ENCODE measurements at places on chromosomes 13 and 19. TPM values are rescaled to one million over a fixed set of nuclear protein-coding genes. Genes with fewer than 3 reads are reported as not detected.

RPS16 gene
- 66.0 TPM for total RNA-seq

CYP2S1 gene
- total RNA-seq, result not detected

CGB1 gene
- not detected for total RNA-seq

LRP3 gene
- 30.2 TPM for total RNA-seq

TEX29 gene
- 0.40 TPM for total RNA-seq

KCTD12 gene
- total RNA-seq, result 5.4 TPM

APC2 gene
- 1.8 TPM for total RNA-seq

ZNF793 gene
- total RNA-seq, result 0.16 TPM

ICAM3 gene
- 7.6 TPM for total RNA-seq

ZNF135 gene
- total RNA-seq, result 0.42 TPM

- no peak for DNase-seq
Measured at GRCh38 chr13:72983085-72983768, 75.6 kb upstream of the KLF5 start.

- DNase-seq, result no peak
Measured at GRCh38 chr19:996051-996838, 4.0 kb upstream of the GRIN3B start.

GRCh38 chr19:23698711-23699520 lies 11.9 kb upstream of the ZNF675 start:
- DNase-seq, result no peak

GRCh38 chr13:97262058-97262457 lies 39.9 kb downstream of the MBNL2 start:
- DNase-seq, result no peak

DNA sequence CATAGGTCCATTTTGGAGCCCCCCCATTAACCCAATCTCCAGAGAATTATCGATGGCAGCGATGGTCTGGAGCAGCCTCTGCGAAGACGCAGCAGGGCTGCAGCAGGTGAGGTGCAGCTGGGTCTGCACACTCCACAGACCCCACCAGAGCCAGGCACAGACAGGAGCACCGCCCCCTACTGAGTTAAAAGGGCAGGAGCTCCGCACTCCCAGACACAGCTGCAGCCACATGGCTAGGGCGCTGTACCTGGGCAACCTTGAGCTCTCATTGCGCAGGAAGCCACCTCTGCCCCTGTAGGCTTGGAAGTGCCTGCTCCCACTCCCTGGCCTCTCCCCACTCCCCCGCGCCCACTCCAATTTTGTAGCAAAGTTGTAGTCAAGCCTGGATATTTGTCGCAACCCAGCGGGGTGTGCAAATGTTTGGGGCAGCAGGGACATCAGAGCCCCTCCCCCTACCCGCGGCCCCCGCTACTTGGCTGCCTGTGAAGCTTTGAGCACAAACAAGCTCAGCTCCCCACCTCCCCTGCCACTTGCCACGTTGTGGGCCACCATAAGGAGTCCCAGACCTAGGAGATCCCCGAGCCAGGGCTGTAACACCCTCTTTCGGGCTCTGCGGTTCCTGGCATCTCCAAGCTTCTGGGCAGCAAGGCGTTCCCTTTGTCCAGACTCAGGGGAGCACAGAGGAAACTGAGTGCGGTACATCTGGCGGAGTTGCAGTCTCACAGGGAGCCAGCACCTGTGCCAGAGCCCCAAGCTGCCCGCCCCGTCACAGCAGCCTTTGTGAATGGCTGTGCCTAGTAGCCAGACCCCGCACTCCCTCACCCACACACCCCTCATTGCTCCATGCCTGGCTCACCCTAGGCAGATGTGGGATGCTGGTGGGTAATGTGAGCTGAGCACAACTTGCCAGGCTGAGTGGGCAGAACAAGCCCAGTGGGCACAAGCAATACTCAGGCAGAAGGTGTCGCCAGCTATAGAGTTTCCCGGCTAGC lies 949.7 kb upstream of the SLITRK1 start:
- no peak for DNase-seq

DNA sequence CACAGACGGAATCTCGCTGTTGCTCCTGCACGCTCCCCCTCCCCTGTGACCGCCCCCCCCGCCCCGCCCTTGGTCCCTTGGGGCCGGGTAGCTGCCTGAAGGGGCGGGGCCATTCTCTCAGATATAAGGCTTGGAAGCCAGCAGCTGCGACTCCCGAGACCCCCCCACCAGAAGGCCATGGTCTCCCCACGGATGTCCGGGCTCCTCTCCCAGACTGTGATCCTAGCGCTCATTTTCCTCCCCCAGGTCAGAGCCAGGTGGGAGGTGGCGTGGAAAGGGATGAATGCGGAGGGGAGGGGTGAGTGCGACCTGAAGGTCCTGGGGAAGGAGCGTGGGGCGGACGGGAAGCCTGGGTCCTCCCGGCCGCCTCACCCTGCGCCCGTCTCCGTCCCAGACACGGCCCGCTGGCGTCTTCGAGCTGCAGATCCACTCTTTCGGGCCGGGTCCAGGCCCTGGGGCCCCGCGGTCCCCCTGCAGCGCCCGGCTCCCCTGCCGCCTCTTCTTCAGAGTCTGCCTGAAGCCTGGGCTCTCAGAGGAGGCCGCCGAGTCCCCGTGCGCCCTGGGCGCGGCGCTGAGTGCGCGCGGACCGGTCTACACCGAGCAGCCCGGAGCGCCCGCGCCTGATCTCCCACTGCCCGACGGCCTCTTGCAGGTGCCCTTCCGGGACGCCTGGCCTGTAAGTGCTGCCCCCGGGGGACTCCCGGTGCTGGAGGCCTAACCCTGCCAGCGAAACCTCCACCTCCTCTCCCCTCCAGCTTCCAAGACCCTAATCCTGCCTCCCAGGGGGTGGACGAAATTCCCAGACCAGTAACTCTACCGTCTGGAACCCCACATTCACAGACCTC lies at the start of gene DLL3:
TSS of gene DLL3 (plus strand) at position 150 of the 845 bp plus-strand sequence. CDS start at position 178, 28 bp downstream.
- no peak for DNase-seq

GRCh38 chr13:63517371-63517770 lies 2101.7 kb upstream of the PCDH20 start:
- DNase-seq, result peak; percentile 55

DNA sequence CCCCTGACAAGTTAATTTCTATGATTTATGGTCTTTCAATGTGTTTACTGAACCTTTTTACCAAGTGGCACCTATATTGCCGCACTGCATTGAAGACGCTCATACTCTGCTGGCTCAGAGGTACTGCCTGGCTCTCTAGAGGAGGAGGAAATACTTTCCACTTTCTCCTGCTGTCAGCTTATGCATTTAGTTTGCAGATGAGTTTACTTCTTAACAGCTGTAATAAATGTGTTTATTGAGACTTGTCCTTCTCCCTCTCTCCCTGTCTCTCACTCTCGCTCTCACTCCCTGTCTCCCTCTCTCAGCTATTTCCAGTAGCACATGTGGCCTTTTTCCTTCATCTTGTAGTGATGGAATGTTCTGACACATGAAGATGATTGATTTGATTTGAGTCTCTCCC lies 60.3 kb upstream of the SPATA13 start:
- DNase-seq, result no peak

GRCh38 chr19:17200408-17201079 lies 14.6 kb upstream of the USE1 start:
- DNase-seq, result no peak

GRCh38 chr19:32811151-32811550 lies 58.4 kb downstream of the SLC7A9 start:
- no peak for DNase-seq

GRCh38 chr19:7869453-7869909 lies 4.7 kb downstream of the PRR36 start:
- DNase-seq, result peak; percentile 55

- no peak for DNase-seq
Measured at GRCh38 chr13:112583592-112584277, 4.2 kb downstream of the TUBGCP3 start.

GRCh38 chr19:1094655-1094977 lies 559 bp downstream of the POLR2E start:
- DNase-seq, result no peak

- DNase-seq, result no peak
Measured at GRCh38 chr13:37302686-37303085, 197.2 kb upstream of the CSNK1A1L start.

- peak; percentile 60 for DNase-seq
Measured at GRCh38 chr13:76225815-76226489, 589.8 kb downstream of the LMO7 start.

DNA sequence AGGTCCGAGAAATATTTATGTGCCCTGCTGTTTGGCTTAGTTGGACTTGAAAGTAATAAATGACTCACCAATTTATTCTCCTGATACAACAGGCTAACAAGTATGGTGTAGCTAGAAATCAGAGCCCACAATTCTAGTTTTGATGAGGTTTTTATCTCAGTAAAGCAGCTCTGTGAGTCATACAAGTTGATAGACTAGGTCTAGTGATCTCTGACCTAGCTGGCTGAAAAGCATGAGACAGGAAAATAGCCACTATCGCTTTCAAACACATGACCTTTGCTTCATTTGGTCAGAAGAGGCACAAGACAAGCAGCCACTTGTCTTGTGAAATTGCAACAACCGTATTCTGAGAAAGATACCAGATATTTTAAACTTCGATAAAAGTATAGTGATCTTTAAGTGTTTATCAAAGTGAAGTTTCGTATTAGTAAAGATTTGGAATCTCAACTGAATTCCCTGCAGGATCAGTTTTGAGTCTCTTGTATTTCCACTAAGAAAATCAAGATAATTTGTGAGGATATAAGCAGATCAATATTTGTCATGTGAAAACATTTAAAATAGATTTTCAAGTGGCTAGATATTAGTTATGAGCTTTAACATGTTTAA lies 126.7 kb downstream of the MAB21L1 start:
- peak; percentile 98 for DNase-seq

- no peak for DNase-seq
Measured at GRCh38 chr19:2476451-2477140, 669 bp downstream of the GADD45B start.

GRCh38 chr13:42781352-42781751 lies at the start of gene FAM216B:
TSS of gene FAM216B (plus strand) at chr13:42781584. CDS start at chr13:42784068, 2,484 bp downstream.
- DNase-seq, result no peak

DNA sequence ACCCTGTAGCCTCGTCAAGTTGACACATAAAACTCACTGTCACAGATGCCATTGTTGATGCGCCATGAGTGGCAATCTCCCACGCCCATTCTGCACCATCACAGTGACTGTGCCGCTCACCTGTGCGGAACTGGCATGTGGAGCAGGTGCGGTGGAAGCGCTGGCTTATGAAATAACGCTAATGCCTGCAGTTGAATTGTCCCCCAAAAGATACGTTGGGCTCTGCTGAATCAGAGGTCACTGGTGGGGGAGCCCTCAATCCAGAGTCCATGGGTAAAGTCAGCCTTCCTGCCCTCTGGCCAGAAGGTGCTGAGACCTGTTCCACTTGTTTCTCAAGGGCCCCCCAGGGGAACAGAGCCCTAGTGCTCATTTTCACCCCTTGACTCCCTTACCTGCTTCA lies 2.9 kb upstream of the ARHGEF7 start:
- DNase-seq, result no peak

- DNase-seq, result no peak
Measured at GRCh38 chr13:31880851-31881494, 141.6 kb downstream of the RXFP2 start.

DNA sequence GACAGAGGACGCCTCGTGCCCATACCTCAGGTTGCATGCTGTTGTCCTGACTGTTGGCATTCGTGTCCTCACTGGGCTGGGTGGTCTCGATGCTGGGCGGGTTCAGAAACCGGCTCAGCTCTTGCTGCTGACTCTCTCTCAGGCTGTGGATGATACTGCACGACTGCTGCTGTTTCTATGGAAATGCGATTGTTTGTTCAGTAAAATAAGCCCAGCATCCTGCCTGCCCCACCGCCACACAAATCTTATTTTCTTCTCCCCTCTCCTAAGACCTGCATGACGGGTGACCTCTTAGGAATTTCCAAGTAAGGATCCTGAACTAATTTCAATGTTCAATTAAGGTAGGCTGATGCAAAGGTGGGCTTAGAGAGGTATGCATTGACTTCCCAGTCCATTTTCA lies 356.5 kb downstream of the NALCN start:
- no peak for DNase-seq

DNA sequence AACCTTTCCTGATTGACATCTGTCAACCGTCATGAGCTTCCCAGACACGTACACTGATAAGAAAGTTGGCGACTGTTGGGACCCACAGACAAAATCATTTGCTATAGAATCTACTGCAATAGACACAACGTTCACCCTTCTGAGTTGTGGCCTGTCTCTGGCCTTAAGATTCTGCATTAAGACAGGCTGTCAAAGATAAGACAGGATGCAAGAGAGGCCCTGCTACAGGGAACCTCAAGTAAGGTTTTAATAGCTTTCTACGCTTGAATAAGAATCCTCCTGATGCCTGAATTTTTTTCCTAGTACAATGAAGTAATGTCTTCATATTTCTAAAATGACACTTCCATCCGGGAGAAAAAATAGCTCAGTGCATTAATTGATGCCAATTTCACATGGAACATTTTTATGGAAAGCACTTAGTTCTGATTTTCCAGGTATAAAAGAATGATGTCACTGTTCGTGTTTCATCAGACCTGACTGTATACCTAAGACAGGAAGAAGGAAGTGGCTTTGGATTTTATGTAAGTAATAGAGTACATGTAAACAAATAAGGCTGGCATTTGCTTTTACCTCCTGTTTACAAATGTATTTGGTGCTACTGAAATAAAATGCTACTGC lies 275.2 kb upstream of the GPC6 start:
- no peak for DNase-seq

DNA sequence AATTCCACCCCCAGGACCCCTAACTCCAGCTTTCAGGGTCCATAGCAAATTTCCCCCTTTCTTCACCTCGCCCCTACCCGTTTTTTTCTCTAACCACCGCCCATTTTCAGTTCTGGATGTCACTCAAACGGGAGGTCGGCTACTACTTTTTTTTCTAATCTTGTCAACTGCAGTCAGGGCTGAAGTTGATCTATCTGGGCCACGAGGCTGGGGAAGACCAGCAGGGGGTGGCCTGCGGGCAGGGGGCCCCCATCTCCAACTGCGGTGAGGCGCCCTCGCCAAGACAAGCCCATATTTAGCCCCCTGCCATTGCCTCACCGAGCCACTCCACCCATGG lies 748 bp downstream of the LHFPL6 start:
- no peak for DNase-seq

GRCh38 chr13:30453727-30454126 lies 12.0 kb downstream of the HMGB1 start:
- peak; percentile 57 for DNase-seq

GRCh38 chr19:54035215-54036178 lies 28.2 kb downstream of the VSTM1 start:
- DNase-seq, result no peak

Data from SK-MEL-5 (cell line).